Astrocyte of the spinal cord (primary cell): ENCODE measurements at places on chromosomes 5 and 9.

DNA sequence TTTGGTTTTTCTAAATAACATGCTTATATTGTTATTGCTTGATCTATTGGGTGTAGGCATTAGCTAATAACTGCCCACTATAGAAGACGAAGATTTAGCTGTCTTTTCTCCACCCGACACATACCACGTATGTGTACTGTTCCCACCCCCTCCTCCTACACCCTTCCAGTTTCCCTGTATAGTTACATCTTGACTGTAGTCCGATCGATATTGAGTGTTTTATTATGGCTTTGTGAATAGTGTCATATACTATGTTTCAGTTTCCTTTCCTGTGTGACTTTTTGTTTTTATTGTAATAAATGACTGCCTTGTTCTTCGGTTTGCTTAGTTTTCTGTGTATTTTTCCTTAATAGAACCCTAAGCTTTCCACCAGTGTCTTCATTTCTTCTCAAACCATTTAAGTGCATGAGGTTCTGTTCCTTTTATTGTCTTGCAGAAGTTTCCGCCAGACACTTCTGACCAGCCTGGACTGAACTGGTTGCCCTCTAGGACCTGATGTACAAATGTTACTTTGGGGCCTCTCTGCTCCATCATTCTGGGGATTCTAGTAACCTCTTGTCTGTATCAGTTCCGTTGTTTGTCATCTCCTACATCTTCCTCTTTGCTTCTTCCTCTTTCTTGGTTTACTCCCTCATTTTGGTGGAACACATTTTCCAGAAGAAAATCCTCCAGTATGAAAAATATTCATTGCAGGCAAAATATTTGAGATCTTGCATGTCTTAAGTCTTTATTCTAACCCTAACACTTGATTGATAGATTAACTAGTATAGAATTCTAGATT is 61.8 kb downstream of the PRKACG start:
- DNase-seq = no peak

GRCh38 chr9:136985853-136986252 is 3.1 kb downstream of the LCNL1 start:
- DNase-seq = no peak

DNA sequence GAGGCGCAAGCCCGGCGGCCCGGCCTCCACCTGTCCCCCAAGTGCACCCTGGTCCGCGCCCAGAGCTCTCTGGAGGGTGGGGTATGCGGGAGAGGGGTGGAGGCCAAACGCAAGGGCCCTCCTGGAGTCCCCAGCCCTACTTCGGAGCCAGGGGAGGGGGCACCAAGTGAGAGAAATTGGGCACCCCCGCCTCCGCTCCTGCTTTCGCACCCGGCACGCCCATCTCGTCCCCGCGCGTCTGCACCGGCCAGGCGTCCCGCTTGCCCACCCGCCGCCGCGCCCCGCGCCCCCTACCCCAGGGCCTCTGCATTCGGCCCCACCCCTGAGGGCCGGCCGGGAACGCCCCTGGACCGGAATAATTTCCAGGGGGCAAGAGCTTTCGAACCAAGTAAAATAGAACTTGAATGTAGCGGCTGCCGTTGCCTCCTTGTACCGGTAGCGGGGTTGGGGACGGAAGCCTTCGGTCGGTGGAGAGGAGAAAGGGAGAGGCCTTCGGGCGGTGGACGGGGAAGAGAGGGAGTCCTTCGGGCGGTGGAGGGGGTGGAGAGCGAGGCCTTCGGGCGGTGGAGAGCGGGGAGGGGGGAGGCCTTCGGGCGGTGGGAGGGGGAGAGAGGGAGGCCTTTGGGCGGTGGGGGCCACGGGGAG is 694 bp upstream of the PHPT1 start:
- no peak for DNase-seq

GRCh38 chr5:57128325-57128724 is 45.5 kb upstream of the GPBP1 start:
- DNase-seq = no peak

DNA sequence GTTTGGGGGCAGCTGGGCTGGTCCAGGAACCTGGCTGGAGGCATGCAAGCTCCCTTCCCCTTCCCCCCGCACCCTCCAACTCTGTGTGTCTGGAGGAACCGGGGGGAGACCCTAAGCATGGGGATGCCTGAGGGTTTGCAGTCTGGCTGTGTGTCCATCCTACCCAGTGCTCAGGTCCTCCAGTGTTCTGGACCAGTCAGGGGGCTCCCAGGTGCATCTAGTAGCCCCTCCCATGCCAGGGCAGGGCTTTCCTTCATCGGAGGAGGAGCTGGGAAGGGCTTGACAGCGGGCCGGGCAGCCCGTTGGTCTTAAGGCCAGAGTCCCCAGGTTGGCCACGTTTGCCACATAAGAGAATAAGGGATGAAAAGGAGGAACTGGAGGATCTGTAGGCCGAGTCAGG is 62.6 kb upstream of the IGFBPL1 start:
- no peak for DNase-seq

DNA sequence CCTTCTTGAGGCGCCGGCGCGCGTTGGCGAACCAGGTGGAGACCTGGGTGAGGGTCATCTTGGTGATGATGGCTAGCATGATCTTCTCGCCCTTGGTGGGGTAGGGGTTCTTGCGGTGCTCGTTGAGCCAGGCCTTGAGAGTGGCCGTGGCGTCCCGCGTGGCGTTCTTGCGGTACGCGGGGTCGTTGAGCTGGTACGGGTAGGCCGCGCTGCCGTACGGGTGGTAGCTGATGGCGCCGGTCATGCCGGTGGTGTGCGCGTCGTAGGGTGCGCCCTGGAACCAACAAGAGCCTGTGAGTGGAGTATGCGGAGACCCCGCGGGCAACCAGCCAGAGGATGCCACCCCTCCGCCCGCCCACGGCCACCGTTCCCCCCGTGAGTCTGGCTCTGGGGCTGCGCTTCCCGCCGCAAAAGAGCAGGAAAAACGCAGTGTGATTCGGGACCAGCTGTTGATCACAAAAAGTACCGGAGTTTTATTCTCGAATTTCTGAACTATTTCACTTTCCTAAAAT is 1.9 kb downstream of the IRX2 start:
- peak; percentile 45 for DNase-seq

DNA sequence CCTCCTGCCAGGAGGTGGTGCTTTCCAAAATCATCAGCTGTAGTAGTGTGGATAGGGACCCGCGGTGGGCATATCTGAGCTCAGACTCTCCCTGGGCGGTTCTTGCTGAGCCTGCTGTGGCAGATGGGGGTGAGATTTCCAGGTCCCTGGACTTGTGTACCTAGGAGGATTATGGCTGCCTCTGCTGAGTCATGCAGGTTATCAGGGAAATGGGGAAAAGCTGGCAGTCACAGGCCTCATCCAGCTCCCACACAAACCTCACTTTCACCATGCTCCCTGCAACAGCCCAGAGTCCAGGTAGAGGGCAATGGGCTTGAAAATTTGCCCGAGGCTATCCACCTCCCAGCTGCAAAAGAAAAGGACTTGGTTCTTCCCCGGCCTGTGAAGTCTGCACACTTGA is 23.4 kb upstream of the MAMDC2 start:
- DNase-seq = no peak

DNA sequence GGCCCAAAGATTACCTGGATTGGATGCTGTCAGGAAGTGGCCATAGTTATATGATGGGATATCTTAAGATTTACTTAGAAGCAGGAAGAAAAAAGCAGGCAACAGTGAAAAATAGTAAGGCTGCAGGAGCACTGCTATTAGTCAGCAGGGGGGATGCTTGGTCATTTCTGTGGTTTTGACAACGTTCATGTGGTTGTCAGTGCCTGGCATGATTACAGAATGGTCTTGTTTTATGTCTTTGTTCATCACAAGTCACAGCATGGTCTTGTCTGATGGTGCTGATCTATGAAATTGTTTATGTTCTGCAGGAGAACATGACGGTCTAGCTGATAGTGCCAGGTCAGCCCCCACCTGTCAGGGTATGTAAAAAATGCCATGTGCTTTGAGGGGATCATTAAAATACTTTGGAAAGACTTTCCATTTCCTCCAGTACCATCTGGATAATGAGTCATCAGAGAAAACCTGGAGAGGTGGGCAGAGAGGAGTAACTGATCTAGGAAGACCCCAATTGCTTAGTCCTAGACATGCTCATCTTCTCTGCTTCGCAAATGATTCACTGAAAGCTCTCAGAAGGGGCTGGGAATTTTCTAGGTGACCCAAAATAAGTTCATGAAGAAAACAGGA is 48.5 kb downstream of the PLGRKT start:
- peak; percentile 96 for DNase-seq

- no peak for DNase-seq
These were observed 328.3 kb downstream of the GLIS3 start for GRCh38 chr9:3971391-3972082.

GRCh38 chr9:99431103-99431502 is 209.0 kb downstream of the SEC61B start:
- peak; percentile 53 for DNase-seq

GRCh38 chr9:4799775-4800174 is 7.0 kb downstream of the RCL1 start:
- no peak for DNase-seq

DNA sequence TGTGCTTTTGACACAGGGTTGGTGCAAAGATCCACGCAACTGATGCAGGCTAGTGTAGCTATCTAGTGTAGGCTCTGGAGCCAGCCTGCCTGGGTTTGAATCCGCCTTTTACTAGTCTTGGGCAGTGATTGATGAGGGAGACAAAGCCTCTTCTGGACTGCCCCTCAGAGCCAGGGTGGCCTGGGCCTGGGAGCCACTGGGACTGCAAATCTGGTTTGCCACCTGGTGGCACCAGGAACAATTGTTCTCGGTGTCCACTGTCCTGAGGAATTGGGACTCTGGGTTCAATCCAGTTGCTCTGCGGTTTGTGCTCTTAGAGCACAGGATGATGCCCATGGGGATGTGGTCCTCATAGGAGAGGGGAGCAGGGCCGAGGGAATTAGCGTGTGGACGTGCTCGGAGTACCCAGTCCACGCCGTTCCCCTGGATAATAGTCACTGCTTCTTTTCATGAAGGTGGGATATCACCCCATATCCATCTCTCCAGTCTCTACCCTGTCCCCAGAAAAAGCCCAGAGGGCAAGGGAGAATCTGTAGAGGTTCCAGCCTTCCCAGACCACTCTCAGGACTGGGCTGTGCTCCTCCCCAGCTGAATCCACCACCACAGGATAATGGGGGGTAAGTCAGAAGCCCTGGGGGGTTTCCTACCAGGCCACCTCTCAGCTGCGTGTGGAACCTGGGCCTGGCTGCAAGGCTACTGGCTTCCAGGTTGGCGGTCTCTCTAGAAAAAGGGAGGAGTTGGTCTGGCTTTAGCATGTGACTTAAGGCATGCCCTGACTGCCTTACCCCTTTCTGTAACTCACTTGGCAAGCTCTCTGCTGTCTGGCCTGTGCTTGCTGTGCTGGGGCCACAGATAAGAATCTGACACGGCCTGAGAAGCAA is 1.9 kb downstream of the B4GALT7 start:
- DNase-seq = no peak

- no peak for DNase-seq
These were observed 1178.6 kb upstream of the CDH9 start for GRCh38 chr5:28216939-28217360.

- no peak for DNase-seq
These were observed 399.6 kb upstream of the IRX1 start for GRCh38 chr5:3195994-3196393.

DNA sequence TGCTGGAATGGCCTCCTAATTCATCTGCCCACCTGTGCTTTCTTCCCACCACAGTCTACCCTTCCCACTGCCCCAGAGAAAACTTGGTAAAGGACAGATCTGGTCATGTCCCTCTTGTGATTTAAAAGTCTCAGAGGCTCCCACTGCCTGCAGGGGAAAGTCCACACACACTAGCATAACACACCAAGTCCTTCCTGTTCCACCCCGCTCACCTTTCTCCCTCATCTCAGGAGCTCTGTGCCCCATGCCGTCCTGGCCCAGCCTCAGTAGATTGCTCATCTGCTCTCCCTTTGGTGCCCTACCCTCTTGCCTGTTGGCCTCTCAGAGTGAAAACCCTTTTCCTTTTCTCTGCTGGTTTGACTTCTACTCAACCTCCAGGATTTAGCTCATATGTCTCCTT is 111.4 kb upstream of the MAP3K1 start:
- DNase-seq = no peak

GRCh38 chr5:7754997-7755596 is 95.8 kb downstream of the CFAP90 start:
- peak; percentile 56 for DNase-seq

DNA sequence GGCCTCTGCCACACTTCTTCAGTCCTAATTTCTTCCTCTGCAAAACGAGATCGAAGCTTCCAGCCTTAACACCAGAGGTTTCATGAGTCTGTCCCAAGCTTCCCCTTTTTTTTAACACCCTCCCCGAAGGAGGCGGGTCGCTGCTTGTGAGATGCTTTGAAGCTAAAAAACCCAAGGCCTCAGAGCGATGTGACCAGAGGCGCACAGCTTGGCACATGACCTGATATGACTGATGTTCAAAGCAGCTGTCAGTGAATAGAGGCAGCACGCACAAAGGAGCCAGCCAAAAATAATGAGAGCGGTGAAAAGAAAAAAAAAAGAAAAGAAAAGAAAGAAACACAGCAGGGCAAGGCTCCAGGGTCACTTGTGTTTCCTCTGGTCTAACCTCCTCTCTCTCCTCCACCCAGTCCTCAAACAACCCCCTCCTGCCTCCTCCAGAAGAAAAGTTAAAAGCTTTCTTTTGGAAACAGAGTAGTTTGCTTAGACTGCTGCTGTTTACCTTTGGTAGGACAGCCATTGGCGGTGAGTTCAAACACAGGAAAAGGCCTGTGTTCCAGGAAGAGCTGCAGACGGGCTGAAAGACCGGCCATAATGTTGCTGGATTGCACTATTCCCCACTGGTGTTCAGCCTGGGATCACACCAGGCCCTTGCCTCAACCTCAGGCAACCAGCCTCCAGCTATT is 10.9 kb upstream of the ZNF366 start:
- DNase-seq = peak; percentile 80

- DNase-seq = peak; percentile 53
These were observed 324.6 kb downstream of the MLLT3 start for GRCh38 chr9:20297646-20298084.

- no peak for DNase-seq
These were observed 6.1 kb downstream of the PTCD2 start for GRCh38 chr5:72326306-72326649.
